ENCODE measurements at places on chromosomes 6 and 20.

DNA sequence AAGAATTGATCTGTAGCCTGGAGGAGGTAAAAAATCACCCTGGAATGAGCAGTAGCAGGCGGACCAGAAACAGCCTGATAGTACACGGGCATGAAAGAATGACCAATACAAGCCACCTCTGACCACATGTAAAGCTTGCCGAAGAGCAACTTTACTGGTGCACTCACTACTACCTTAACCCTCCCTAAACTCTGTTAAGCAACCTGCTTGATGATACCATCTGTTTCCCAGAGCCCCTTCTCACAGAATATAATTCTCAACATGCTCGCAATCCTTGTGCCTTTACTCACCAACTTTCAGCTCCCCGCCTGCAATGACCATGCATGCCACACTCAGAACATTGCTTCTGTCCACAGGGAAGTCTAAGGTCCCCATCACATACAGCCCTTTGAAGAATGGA is 296.5 kb downstream of the PKHD1 start:
- no peak for DNase-seq

DNA sequence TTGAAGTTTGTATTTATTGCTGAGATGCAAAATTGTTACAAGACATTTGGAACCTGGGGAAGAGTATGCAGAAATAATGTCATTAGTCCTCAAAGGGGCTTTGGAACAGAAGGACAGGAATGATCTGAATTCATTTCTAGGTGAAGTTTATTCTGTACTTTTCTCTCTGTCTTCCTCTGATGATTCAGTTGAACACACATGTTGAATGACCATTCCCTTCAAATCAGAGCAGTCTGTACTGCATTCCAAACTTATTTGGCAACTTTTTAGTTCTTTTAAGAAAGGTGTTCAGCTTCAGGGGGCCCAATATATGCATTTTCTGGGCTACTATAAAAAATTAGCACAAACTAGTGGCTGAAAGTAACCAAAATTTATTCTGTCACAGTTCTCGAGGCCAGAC is 213.9 kb upstream of the LAMP5 start:
- DNase-seq: no peak

DNA sequence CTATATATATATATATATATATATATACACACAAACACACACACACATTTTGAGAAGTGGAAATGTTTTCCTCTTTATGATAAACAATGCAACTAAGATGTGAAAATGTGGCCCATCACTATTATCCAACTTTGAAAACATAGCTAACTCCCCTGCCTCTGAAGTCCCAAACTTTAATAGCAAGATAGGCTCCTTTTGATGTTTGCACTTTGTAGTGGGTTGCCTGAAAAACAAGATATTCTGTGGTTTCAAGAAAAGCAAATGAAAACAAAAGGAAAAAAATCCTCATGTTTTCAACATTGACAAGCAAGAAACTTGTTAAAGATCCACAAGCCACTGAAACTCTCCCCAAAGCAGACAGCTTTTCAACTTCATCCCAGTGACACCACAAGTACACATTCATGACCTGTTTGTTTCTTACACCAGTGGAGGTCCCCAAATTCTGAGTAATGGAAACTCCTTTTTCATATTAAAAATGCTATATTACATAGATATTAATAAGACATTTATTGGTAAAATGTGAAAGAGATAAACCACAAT is 90.0 kb downstream of the IPCEF1 start:
- DNase-seq: no peak

DNA sequence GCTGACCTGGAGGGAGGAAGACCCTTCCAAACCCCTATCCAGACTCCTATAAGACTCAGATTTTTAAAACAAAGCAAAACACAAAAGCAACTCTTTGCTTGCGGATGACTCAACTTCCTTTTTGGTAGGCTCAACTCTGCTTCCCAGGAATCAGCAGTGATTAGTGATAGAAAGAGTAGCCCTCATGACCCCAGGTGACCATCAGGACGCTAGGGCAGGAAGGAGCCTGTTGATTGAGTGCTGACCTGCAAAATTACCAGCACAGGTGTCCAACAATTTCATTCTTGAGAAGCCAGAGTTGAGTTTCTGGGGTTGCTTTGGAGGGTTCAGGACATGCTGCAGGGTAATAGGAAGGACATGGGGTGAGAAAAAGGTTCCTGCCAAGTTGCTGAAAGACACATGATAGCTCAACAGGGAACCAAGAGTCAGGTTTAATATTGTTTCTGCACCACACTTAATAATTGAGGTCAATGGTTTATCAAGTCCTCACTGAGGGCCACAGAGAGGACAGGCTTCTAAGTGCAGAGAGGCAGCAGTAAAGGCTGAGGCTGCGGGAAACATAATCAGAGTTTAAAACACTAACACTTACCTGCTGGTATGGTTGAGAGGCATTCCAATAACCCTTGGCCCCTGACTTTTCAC is 67.4 kb upstream of the BMP2 start:
- no peak for DNase-seq

DNA sequence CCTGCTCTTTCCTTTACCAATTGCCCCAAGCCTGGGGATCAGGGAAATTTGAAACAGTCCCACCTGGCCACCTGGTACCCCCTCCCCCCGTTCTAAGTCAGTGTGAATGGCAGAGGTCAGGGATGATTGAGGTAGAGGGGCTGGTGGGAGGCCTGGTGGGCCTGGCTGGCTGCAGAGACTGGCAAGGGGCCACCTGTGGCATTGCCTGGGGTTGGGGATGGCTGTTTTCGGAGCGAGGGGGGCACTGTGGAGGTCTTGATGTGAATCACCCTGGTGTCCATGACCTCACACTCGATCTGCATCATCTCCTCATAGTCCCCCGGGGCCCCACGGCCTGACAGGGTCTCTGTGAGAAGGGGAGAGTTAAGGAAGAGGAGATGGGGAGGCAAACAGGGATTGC is 6.5 kb upstream of the TNXB start:
- DNase-seq: no peak

GRCh38 chr6:42449917-42450476 is 1.7 kb downstream of the TRERF1 start:
- DNase-seq: no peak

- no peak for DNase-seq
Measured at GRCh38 chr20:52190437-52191131, 995 bp downstream of the ZFP64 start.

- DNase-seq: no peak
Measured at GRCh38 chr6:20211037-20211940, 980 bp downstream of the MBOAT1 start.
